ENCODE measurements at places on chromosomes 12 and 14. TPM values are rescaled to one million over a fixed set of nuclear protein-coding genes. Genes with fewer than 3 reads are reported as not detected.

The RDH16 gene
- polyA plus RNA-seq, result 1.2 TPM

DNA sequence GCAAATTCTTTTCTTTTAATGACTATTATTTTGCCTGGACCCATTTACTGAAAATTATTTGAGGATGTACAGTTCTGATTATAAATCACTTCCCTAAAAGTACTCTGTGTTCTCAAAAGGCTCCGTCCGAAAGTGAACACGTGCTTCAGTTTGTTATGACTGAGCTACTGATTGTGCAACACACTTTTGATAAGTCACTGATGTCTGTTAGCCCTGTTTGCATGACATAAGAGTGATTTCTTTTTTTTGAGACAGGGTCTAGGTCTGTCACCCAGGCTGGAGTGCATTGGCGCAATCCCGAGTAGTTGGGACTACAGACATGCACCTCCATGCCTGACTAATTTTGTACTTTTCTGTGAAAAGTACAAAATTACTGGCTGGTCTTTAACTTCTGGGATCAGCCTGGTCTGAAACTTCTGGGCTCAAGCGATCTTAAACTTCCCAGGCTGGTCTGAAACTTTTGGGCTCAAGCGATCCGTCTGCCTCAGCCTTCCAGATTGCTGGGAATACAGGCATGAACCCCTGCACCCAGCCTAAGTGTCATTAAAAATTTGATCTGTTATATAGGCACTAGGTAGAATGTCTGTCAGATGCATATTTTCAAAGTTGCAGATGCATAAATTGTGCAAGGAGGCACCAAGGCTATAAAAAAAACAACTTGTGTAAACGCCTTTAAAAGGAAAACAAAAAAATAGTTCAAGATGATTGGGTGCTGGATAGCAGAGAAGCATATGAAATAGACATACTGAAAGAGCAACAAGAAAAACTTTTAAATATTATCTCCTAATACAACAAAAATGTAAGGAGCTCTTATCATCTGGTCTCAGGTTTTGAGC, 111.5 kb downstream of the SRGAP1 start:
- no peaks in the 10 kb centered on the region for H3K36me3 ChIP-seq
- no peak overlapping the region for H3K27ac ChIP-seq
- no peaks in the 10 kb centered on the region for H3K4me1 ChIP-seq
- no peaks in the 10 kb centered on the region for H3K27me3 ChIP-seq
- DNase-seq, result no peak

DNA sequence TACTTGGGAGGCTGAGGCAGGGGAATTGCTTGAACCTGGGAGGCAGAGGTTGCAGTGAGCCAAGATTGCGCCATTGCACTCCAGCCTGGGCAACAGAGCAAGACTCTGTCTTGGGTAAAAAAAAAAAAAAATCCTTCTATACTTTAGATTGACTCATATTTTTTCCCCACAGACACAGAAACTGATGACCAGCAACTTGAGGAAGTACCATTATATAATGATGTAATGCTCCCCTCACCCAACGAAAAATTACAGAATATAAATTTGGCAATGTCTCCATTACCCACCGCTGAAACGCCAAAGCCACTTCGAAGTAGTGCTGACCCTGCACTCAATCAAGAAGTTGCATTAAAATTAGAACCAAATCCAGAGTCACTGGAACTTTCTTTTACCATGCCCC, 24.3 kb upstream of the SNAPC1 start:
- peaks cover 25% of the 10 kb centered on the region for H3K36me3 ChIP-seq
- no peaks in the 10 kb centered on the region for H3K27me3 ChIP-seq
- DNase-seq, result no peak
- no peak overlapping the region for H3K27ac ChIP-seq

DNA sequence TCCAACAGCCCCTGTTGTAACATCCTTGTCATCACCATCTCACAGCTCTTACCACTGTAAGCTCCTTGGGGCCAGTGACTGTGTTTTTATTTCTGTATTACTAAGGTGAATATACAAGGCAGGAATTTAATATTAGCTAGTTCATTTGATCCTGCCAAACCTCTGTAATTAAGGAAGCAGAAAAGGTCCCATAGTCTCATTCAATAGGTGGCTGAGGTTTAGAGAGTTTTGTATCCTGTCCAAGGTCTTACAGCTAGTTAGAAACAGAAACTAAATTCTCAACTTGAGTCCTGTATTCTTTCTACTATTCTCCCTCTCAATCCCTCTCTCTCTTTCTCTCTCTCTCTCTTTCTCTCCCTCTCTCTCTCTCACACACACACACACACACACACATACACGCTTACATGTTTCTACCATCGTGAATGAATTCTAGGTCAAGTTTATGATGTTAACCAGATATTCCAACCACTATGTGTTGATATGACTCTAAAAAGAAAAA, 543 bp upstream of the GLIPR1 start:
- H3K4me3 ChIP-seq, result peak overlapping the region; percentile 39
- peak overlapping the region; percentile 68 for H3K27ac ChIP-seq
- H3K27me3 ChIP-seq, result no peaks in the 10 kb centered on the region
- DNase-seq, result no peak
- no peaks in the 10 kb centered on the region for H3K4me1 ChIP-seq
